BE2C (cell line): ENCODE measurements at places on chromosomes 5 and 9.

GRCh38 chr9:33158843-33159776, 8.0 kb downstream of the B4GALT1 start:
- no peak for DNase-seq

DNA sequence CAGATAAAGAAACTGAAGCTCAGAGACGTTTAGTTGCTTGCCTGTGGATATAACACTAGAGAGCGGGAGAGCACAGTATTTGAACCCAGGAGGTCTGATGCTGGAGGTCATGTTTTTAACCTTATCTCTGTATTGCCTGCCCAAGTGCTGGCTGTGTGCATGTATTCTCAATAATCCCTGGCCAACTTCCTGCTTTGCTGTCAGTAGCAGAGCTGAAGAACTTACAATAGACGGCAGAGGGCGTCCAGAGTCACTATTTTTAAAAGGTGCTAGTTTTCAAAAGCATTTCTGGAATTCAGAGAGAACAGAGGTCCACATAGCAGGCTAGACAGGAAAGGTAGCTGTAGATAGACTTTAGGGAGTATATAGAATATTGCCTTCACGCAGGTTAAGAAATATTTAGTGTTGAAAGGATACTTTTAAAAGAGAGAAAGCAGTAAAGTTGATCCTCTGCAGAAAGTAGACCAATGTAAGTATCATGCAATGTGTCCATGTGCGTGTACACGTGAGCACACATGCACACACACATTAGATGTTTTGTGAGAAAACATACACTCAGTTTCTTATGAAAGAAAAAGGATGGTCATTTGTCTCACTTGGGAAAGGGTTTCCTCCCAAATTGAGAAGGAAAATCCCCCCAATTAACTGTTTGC, 46.3 kb downstream of the PTCD2 start:
- DNase-seq = peak; percentile 67

DNA sequence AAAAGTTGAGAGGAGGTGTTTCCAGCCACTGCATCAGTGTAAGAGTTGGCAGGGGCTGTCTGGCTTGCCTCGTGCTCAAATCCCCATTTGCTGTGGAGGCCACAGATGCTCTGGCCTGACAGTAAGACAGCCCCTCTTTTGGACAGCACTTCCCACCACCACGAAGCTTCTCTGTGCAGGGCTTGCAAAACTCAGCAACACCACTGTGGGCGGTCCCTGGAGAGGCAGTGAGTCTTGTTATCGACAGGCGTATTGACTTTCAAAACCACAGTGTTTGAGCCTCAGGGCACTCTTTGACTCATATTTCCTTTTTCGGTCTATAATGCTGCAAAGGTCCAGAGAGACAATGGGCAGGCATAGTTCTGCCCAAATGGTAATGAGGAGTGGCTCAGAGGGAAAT, 539.5 kb downstream of the EBF1 start:
- peak; percentile 23 for DNase-seq

- peak; percentile 54 for DNase-seq
Observed at GRCh38 chr5:11504886-11505193, 399.4 kb downstream of the CTNND2 start.

GRCh38 chr9:20622330-20623020, at the start of gene MLLT3:
Gene MLLT3, minus strand, starts transcription at chr9:20622499.
- peak; percentile 96 for DNase-seq

- peak; percentile 80 for DNase-seq
Observed at GRCh38 chr5:104178829-104179456, 616.4 kb upstream of the NUDT12 start.

- DNase-seq = peak; percentile 59
Observed at GRCh38 chr9:4666042-4666699, at the start of gene SPATA6L. Gene SPATA6L, minus strand, starts transcription at chr9:4666480. Its CDS starts 230 bp downstream, at chr9:4666250.

DNA sequence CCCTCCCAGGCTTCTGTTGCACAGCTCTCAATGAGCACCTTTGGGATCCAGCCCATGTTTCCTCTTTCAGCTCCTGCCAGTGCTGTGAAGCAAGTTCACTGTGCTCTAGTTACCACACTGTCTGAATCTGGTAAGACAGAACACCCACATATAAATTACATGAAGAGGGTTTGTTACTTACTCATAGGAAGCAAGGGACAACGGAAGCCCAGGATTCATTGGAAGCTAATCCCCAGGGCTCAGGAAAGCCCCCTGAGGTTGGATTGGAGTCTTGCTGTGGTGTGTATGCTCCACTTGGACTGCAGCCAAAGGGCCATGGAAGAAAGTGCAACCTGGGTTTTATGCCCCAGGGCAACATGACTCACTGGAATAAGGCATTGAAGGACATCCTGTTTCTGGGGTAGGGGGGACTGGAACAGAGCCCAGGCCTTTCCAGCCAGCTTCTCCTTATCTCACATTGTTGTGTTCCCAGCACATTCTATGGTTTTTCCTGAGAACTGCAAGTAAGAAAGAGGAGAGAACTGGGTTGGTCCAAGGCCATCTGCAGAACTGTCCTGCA, 15.6 kb upstream of the CLK4 start:
- peak; percentile 93 for DNase-seq

DNA sequence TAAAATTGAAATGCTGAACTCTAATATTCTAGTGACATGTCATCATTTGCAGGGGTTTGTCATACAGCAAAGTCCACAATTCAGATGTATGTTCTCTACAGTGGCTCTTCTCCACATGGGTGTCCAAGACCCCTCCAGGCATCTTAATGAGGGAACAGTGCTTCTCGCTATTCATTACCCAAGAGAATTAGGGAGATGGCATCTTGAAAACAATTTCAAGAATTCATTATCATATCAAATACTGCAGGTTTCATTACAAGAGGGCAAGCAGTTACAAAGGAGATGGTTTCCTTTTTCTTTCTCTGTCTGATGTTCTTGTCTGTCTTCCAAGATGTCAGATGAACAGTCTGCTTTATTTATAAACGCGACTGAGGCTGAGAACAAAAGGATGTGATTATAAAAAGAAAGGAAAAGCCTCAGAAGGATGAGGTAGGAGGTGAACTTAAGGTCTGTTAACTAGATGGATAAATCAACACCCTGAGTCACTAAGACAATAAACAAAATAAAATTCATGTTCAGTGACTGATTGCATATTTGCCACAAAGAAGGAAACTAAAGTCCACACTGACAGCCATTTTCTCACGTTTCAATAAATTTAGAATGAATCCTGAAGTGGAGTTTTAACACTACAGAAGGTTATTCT, 326.7 kb upstream of the EFNA5 start:
- no peak for DNase-seq

GRCh38 chr5:92467695-92468094, 1084.6 kb upstream of the ARRDC3 start:
- DNase-seq = no peak

GRCh38 chr9:73176450-73176875, 24.8 kb downstream of the ANXA1 start:
- no peak for DNase-seq

GRCh38 chr5:73122875-73123810, 2.8 kb downstream of the TMEM171 start:
- DNase-seq = no peak

DNA sequence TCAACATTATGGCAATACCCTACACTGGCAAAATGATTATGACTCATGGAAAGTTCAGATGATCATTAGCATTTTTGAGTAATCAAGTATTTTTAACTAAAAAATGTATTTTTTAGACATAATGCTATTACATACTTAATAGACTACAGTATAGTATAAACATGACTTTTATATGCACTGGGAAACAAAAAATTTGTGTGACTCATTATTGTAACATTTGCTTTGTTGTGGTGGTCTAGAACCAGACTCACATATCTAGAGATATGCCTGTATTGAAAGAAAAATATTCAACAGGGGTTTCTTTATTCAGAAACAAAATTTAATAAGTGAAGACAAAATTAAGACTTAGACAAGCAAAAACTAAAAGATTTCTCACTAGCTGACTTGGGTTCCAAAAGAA, 385.3 kb upstream of the RIOK2 start:
- DNase-seq = no peak

GRCh38 chr9:3361689-3362392, 164.0 kb downstream of the RFX3 start:
- no peak for DNase-seq

- DNase-seq = no peak
Observed at GRCh38 chr5:156006026-156006647, 320.8 kb upstream of the SGCD start.

- DNase-seq = no peak
Observed at GRCh38 chr5:169917500-169917899, 62.8 kb downstream of the INSYN2B start.

DNA sequence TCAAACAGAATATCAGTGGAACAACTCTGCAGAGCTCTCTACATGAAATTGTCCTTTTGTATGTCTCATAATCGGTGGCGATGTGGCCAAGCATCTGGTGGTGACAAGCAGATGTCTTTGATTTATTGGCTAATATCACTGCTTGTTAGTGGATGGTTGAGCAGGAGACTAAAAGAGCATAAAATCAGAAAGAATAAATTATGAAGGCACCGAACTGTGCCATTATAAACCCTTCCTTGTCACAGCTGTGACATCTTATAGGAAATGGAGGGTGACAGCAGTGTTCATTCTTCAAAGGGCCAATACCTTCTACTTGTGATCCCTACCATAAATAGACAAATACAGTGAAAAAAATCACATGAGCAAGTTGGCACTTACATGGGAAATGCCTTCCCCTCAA, 1404.3 kb downstream of the MAT2B start:
- peak; percentile 20 for DNase-seq

DNA sequence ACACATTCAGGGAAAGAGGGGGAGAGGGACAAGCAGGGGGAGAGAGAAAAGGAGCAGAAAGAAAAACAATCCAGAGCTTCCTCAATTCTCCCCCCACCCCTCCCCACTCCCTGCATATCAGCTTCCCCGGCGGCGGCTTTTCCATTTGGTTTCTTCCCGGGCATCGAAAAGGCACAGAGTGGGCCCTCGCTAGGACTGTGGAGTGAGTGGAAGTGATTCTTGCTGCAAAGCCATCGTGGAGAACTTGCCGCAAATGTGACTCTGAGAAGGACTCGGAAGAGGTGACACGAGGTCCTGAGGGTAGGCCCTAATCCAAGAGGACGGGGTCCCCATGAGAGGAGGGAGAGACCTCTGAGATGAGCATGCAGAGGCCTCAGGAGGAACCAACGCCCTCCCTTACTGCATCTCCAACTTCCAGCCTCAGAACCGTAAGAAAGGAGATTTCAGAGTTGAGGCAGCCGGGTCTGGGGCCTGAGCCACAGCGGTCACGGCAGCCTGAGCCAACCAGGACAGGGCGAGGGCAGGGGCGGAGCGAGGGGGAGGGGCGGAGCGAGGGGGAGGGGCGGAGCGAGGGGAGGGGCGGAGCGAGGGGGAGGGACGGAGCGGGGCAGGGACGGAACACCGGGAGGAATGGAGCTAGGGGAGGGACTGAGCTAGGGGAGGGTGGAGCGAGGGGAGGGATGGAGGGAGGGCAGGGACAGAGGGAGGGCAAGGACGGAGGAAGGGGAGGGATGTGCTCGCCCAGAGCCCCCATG, 21.2 kb upstream of the SARDH start:
- peak; percentile 0 for DNase-seq

GRCh38 chr5:8685704-8686103, 816.8 kb downstream of the MTRR start:
- no peak for DNase-seq

DNA sequence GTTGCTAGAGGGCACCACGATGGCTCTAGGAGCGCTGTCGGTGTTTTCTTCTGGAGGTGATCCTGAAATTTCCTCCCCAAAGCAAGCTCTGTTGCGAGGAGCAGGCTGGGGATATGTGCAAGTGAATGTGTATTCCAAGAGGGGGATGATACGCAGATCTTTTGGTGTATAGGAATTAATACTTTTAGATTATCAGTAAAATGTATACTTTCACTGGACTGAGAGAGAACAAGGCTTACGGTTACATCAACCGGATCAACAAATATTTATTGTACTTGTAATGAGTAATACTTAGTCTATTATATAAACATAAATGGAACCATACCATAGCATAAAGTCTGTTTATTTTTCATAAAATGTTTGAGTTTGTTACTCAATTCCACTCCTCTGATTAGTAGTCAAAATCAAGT, 632 bp upstream of the PRKAA1 start:
- DNase-seq = no peak

GRCh38 chr5:171484460-171484899, 65.0 kb downstream of the FGF18 start:
- DNase-seq = peak; percentile 33

- DNase-seq = no peak
Observed at GRCh38 chr5:145911164-145911563, 25.2 kb upstream of the SH3RF2 start.

- no peak for DNase-seq
Observed at GRCh38 chr5:36644727-36645126, 38.3 kb downstream of the SLC1A3 start.

DNA sequence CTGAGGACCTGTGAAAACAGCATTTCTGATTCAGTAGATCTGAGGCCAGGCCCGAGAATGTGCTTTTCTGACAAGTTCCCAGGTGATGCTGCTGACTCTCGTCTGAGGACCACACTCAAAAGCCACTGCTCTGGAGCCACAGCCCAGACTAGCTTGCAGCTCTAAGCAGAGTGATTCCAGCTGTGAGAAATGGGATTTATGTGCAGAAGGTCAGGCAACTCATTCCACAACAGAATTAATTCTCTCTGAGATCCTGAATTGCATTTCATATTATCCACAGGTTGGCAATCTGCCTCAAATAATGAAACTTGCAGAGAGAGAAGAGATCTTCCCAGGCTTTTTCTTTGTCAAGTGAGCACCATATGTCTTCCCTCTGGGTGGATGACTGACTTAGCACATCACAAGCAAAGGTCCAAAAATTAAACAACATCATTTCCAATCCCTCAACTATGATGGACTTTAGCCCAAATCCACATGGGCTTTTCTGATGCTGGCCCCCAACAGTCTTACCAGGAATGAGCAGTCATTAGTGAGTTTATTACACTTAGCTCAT, 140.2 kb downstream of the ALDH1A1 start:
- DNase-seq = no peak

DNA sequence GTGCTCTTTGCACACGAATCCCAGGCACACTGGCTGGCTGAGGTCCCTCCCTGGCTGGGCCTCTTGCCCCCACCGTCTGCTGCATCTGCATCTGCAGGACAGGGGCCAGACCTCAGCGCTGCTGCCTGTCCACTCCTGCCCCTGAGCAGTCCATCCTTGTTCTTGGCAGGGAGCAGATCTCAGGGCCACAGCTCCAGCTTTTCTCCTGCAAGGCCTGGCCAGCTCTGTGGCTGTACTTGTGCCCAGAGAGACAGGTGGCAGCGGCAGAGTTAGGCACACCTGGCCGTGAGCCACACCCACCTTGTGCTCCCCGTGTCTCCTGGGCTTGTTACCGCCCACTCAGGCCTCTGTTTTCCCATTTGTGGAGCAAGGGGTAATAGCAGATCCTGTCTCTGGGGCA, 13.9 kb downstream of the NEK6 start:
- no peak for DNase-seq

GRCh38 chr5:73392775-73393174, 55.8 kb downstream of the FOXD1 start:
- no peak for DNase-seq

- peak; percentile 70 for DNase-seq
Observed at GRCh38 chr9:69546265-69546664, 125.9 kb downstream of the APBA1 start.

- DNase-seq = no peak
Observed at GRCh38 chr5:43348207-43348606, 35.0 kb upstream of the HMGCS1 start.
